ENCODE measurements at places on chromosomes 13 and 19. TPM values are rescaled to one million over a fixed set of nuclear protein-coding genes. Genes with fewer than 3 reads are reported as not detected.

DNA sequence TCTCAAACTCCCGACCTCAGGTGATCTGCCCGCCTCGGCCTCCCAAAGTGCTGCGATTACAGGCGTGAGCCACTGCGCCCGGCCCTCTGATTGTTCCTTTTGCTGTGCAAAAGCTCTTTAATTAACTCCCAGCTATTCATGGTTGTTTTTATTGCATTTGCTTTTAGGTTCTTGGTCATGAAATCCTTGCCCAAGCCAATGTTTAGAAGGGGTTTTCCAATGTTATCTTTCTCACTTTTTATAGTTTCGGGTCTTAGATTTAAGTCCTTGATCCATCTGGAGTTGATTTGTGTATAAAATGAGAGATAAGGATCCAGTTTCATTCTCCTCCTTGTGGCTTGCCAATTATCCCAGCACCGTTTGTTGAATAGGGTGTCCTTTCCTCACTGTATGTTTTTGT lies 19.2 kb upstream of the GRTP1 start:
- DNase-seq = no peak

DNA sequence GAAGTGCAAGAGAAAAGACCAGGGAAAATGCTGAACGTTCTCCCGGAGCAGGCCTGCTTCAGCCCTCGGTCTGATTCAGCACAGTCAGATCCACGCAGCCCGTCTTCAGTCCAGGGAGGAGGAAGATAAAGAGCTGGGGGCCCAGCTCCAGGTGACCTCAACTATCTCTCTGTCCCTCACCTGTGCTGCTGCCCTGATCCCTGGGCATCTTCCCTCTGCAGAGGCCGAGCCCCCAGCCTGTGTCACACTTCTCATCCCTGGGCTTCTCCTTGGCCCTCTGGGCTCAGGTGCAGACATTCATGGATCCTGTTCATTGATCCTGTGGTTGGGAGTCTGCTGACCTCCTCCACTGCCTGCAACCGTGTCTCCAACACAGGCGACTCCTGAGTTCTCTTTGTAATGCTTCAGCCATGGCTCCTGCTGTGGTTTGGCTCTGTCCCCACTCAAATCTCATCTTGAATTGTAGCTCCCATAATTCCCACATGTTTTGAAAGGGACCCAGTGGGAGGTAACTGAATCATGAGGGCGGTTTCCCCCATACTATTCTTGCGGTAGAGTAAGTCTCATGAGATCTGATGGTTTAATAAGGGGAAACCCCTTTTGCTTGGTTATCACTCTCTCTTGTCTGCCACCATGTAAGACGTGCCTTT lies 27.9 kb downstream of the COL4A2 start:
- no peak for DNase-seq

Gene LRRC8E
- 18.9 TPM for total RNA-seq

Gene ZNF558
- total RNA-seq = 7.3 TPM

Gene FCER2
- not detected for total RNA-seq

Gene MIA
- total RNA-seq = 0.80 TPM

DNA sequence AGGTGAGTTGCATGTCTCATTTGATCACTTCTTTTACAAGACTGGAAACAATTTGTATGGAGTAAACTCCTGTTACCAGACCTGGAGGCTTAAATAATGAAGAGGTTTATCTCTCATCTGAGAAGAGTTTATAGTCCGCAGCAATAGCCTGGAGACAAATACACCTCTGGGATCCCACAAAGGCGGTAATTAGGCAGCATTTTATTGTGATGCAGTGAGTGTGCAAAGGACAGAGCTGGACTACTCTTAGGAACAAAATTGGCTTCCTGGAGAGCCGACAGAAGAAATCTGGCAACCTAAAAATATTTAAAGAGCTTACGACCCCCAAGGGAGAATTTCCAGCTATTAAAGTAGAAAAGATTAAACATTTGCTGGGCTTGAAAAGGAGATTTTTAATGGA lies 11.8 kb upstream of the KATNAL1 start:
- DNase-seq = no peak

- DNase-seq = no peak
Observed at GRCh38 chr19:30091456-30091855, 149.4 kb downstream of the URI1 start.

DNA sequence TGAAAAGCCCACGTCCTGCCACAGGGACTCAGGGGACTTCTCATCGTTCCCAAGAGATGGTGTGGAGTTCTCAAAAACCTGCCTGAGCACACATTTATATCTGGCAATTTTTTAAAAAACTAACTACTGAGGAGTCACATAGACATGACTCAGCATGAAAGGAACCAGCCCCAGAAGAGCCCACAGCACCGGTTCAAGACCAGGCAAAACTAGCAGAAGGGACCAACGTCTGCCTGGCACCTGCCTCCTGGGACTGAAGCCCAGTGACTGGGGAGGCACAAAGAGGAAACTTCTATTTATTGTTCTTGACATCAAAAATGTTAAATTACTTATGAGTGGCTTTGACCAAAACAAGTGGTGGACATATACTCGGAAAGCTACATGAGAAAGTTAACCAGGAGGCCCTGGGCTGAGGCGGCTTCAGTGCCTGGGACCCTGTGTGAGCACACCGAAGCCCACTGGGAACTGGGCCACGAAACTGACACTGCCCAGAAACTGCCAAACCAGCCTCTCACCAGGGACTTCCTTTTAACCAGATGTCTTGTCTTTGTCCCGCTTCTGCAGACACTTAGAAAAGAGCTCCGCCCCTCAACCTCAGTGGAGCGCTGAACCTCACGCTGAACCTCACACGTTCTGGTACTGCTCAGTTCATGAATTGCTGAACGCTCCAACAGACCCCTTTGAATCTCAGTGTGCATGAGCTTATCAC lies 25.7 kb downstream of the C13orf46 start:
- no peak for DNase-seq

GRCh38 chr13:98542568-98543377 lies 34.1 kb downstream of the STK24 start:
- no peak for DNase-seq

Gene NLRP4
- not detected for total RNA-seq
